NCI-H1436 (cell line): ENCODE measurements at places on chromosomes 1 and 21.

- DNase-seq: no peak
Measured at GRCh38 chr21:35134309-35134708, 85.2 kb upstream of the RUNX1 start.

GRCh38 chr1:98157524-98158313 lies 236.9 kb upstream of the DPYD start:
- DNase-seq: no peak

DNA sequence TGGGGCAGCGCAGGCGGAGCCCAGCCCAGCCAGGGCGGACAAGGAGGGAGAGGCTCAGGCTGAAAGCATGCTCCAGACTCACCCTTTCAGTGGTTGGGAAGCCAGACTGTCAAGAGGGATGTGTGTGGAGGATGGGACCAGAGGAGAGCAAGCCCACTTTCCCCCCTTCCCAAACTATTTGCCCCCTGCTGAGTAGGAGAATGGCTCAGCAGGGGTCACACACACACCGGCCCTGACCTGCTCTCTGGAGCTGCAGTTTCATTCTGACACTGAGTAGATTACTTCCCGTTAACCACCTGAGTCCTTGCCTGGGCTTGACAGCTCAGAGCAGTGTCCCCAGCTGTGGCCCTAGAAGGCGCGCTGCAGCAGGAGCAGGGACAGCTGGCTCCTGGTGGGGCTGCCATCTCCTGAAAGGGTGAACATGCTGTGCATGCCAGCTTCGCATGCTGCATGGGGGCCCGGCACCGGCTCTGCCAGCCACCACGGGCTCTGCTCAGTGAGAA lies 51.6 kb upstream of the CNTN2 start:
- DNase-seq: no peak

DNA sequence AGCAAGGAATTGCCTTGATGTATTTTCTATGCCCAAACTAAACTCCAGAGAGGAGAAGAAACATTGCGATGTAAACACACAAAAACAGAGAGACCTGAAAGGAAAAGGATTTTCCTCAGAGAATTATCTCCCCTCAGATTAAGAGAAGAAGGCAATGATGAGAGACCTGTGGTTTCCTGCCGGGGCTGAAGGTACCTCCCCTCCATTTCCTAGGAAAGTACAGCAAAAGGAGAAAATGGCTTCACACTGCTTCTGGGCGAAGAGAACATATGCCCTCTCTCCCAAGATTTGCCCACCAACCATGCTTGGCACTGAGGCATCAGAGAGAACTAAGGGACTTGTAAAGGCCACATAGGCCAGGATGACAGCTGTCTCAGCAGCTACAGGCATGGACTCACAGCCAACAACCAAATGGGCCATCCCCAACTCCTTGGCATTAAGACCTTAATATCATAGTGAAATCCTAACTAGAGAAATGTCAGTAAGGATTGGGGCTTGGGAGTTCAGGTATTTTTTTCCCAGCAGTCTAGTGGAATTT lies 523.0 kb downstream of the PTPRC start:
- DNase-seq: no peak

DNA sequence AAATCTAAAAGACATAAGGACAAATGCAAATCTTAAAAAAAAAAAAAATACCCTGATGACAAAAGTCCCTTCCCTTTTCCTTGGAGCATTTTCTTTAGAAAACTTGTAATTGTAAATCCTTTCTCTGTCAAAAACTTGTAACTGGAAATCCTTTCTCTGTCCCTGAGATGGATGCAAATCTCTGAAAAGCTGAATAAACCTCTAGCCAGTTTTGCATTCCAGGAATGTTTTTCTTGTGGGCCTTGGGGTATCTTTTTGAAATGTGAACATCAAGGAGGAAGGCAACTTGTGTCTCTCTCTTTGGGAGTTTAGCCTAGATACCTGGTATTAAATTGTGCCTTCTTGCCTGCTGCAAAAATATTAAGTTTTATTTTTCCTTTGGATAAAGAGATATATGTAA lies 305.3 kb downstream of the KCNT2 start:
- no peak for DNase-seq

DNA sequence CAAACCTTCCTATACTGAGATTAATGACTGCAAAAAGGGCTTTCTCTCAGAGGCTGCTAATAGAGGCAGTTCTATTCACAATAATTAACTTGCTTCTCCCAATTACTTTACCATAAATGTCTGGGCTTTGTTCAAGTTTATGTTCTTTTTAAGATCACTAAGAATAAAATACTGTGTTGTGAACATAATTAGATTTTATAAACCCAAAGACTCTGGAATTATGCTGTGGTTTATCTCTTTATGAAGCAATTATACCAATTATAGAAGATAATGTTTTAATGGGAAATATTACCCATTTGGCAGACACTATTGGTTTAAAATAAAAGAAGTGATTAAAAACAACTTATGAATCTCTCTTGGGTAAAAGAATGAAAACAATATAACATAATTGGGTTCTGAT lies 43.5 kb upstream of the IL12RB2 start:
- no peak for DNase-seq

DNA sequence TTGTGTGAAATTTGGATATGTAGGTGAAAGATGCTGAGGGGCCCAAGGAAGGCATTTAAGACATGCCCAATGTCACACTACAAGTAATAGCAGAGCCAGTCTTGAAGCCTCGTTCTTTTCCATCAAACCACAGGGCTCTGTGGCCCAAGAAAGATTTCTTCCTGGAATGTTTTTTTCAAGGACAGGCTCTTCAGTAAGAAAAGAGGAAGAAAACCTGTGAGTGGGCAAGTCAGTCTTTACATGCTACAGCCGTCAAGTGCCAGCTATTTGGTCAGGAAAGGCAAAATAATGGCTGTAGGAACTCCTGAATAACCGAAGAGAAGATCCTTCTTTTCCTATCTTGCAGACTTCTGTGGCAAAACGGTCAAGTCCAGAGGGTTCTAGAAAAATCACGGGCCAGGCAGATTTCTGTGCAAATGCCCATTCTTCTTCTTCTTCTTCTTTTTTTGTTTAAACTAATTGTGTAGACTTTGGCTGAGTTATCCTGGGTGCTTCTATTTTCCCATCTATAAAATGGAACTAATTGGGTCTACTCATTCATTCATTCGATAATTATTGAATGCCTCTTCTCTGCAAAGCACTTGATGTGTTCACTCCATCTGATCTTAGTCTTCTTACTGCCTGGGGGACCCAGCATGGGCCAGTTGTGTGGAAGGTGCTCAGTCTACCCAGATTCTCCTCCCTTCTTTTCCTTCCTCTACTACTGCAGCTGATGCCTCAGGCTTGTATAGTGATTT lies 1.9 kb upstream of the ID3 start:
- no peak for DNase-seq

GRCh38 chr1:23384312-23385058 lies 14.8 kb upstream of the ZNF436 start:
- DNase-seq: no peak

DNA sequence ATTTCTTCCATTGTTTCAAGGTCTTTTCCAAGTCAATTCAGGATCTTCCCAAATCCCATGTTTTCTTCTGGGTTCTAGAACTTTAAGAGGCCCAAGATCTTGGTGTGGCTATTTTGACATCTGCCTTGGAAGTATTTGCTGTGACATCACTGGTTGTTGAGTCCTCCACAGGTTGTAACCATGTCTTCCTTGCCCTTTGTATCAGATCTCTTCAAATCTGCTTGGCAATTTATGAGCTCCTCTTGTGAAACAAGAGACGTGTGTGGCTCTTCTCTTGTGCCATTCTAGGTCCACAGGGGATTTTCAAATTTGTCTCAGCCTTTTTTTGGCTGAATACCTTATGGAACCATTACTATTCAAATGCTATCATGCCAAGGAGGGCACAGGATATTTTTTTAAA lies 60.3 kb upstream of the KCNK2 start:
- no peak for DNase-seq

DNA sequence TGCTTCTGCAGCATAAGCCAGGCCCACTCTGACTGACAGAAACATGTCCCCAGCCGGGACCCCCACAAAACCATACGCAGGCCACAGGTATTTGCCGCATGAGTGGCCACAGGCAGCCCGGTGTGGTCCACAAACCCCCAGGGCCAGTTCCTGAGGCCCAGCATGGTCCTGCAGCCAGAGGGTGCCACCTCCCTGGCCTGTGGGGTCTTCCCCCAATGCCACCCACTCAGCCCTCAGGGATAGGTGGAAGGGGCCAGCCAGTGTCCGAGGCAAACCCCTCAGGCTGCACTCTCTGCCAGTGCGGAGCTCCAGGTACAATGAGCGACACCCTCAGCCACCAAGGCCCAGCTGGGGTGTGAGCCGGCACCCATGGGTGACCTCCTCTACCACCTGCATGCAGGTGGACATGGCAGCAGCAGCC lies 43.5 kb downstream of the UBE2G2 start:
- no peak for DNase-seq

GRCh38 chr1:109877317-109877771 lies 33.3 kb upstream of the CSF1 start:
- DNase-seq: no peak

GRCh38 chr1:186066411-186066810 lies 308.6 kb downstream of the TPR start:
- no peak for DNase-seq

DNA sequence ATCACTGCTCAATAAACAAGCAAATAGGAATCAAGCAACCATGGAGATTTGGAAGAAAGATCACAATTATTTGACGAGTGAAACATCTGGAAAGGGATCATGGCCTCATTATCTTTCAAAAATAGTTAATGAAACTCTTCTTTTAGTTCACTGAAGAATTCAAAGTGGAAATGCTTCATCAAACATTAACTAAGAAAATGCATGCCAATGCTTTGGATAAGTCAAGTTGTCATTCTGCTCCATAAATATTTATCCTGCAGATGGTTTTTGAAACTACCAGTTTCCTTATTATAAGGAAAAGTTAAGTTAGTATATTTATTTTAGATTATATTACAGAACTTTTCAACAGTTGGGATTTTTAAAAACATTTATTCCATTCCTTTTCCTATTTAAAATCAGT lies 206.5 kb upstream of the ADGRL2 start:
- no peak for DNase-seq

DNA sequence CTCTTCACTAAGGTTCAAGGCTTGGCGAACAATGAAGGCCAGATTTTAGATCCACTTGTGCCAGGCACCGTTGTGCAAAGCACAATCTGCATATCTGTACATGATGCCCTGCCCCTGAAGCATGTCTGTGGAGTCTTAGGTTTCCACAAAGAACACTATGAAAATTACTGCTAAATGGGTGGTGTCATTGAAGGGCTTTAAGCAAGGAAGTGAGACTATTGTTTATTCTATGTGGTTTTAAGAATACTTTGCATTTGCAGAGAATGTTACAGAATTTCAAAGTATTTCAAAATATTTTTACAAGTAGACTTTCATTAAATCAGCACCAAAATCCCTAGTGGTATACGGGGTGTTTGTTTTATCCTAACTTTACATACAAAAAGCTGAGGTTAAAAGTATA lies 8.8 kb downstream of the TSEN15 start:
- no peak for DNase-seq

DNA sequence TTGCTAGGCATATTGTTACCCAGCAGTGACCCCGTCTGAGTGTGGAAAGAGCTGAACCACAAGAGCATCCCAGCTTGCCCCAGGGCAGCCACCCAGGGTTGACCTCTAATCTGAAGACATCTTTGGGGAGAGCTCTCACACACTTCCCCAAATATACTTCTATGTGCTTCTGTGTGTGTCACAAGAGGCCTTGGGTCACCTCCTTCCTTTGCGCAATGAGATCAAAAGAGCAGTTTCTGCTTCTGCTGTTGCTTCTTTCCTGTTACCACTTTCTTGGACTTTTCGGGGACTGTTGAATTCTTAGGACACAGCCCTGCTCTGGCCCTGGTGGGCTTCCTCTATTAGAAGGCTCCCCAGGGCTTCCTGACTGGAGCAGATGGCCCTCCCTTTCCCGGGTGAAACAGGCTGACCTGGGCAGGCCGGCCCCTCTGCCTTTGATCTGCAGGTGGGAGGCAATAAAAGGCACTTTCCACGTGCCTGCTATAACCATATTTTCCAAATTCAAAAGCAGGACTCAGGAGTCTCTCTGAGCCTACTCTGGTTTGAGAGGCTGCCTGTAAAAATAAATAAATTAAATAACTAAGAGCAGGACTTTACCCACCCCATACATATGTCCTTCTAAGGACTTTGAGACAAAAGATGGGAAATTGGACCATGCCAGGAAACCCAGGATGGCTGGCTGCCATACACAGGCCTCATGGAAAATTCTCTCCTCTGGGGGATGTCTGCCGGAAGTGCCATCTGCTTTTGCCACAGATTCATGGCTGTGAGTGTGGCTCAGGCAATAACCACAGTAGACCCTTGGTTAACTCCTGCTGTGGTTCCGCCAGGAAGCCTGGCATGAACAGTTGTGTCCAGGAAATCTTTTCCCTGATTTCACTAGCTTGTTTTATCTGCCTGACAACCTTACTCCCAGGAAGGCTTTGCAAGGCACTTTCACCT lies 28.3 kb upstream of the RCSD1 start:
- no peak for DNase-seq

DNA sequence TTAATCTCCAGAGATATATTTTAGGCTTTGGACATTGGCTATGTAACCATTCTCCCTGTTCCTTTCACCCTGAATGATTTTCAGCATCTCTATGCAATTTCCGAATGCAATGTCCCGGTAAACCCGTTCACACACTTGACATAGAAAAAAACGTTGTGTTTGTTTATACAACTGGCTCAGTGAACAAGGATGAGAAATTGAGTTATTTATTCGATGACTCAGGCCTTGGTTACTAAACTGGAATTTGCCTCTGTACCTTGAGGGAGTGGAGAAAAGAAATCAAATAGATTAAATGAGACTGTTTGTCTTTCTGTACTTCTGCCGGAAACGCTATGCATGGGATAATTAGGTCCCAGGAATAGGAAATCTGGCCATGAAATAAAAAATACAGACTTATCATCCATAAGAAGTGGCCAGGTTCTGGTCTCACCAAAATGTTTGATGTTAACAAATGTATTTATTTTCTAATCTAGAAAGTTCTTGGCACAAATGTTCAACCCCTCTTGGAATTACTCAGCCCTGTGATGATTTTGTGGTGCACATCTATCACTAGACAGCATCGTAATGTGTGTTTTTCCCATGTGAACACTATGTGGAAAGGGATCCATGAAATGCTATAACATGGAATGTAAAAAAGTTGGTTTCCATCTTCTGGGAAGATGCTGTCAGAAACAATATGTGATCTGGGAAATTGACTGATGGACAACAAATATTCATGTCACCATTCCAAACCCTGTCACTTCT lies 253.9 kb downstream of the DUSP10 start:
- no peak for DNase-seq

- DNase-seq: peak; percentile 32
Measured at GRCh38 chr1:204074274-204075138, 1.6 kb downstream of the SOX13 start.

GRCh38 chr21:38327984-38328383 lies 71.2 kb downstream of the KCNJ15 start:
- DNase-seq: no peak

DNA sequence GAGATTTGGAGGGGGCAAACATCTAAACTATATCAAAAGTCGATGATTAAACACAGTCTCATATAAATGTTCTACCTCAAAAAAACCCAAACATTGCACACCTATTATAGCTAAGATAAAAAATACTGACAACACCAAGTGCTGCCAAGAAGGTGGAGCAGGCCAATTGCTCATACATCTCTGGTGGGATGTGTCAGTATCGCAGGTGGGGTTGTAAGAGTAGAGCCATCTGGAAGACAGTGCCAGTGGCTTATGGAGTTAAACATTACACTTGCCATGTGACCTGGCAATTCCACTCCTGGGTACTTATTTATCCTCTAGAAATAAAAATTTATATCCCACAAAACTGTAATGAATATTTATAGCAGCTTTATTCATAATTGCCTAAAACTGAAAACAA lies 213.4 kb downstream of the DISC1 start:
- DNase-seq: no peak
